ENCODE measurements at places on chromosomes 13 and 19. TPM values are rescaled to one million over a fixed set of nuclear protein-coding genes. Genes with fewer than 3 reads are reported as not detected.

Gene KLHL1
- not detected for total RNA-seq

Gene NCLN
- total RNA-seq: 94.7 TPM

Gene POU2F2
- 47.9 TPM for total RNA-seq

Gene KLF1
- 0.84 TPM for total RNA-seq

Gene PRTN3
- not detected for total RNA-seq

Gene RASL11A
- total RNA-seq: 6.3 TPM

Gene SMIM7
- 64.5 TPM for total RNA-seq

Gene FPR1
- not detected for total RNA-seq

Gene ZNF71
- total RNA-seq: 8.2 TPM

Gene WASF3
- 0.24 TPM for total RNA-seq

Gene ZNF560
- total RNA-seq: not detected

Gene ZNF296
- 7.9 TPM for total RNA-seq

Gene NLRP12
- not detected for total RNA-seq

Gene FCER2
- total RNA-seq: 1.6 TPM

Gene COX7A1
- not detected for total RNA-seq

Gene DPRX
- total RNA-seq: not detected

Gene PLK5
- not detected for total RNA-seq

Gene IL11
- 0.37 TPM for total RNA-seq

Gene TLE2
- total RNA-seq: 3.8 TPM

Gene AXL
- 0.09 TPM for total RNA-seq

Gene PSG2
- total RNA-seq: not detected

Gene CERS1
- total RNA-seq: not detected

Gene IGFL1
- total RNA-seq: not detected

Gene ZNF211
- total RNA-seq: 12.1 TPM

Gene CRTC1
- total RNA-seq: 7.1 TPM

Gene WDR87
- not detected for total RNA-seq

Gene HCN2
- total RNA-seq: 0.48 TPM

Gene ZNF90
- total RNA-seq: 12.8 TPM
